ENCODE measurements at places on chromosomes 13 and 19. TPM values are rescaled to one million over a fixed set of nuclear protein-coding genes. Genes with fewer than 3 reads are reported as not detected.

ZNF98 gene
- total RNA-seq: not detected

ZNF320 gene
- total RNA-seq: 9.2 TPM

ZNF85 gene
- 2.5 TPM for total RNA-seq

GPR32 gene
- not detected for total RNA-seq

NLRP11 gene
- total RNA-seq: 0.86 TPM

LSM14A gene
- 120 TPM for total RNA-seq

COL4A2 gene
- 1.6 TPM for total RNA-seq

CCL25 gene
- not detected for total RNA-seq

TEKTIP1 gene
- 1.2 TPM for total RNA-seq

SLC7A9 gene
- 0.42 TPM for total RNA-seq

GJB6 gene
- total RNA-seq: not detected

LAMP1 gene
- 158 TPM for total RNA-seq

RFPL4A gene
- not detected for total RNA-seq

HNRNPUL1 gene
- total RNA-seq: 201 TPM

NLRP9 gene
- not detected for total RNA-seq

PSG5 gene
- total RNA-seq: not detected

TMEM86B gene
- 10.6 TPM for total RNA-seq

DKKL1 gene
- 1.0 TPM for total RNA-seq

PLPP2 gene
- 128 TPM for total RNA-seq

LILRA1 gene
- total RNA-seq: not detected

COMP gene
- total RNA-seq: not detected

USHBP1 gene
- 0.15 TPM for total RNA-seq

SIGLEC9 gene
- not detected for total RNA-seq

KANK3 gene
- total RNA-seq: 21.7 TPM

HSH2D gene
- total RNA-seq: 21.4 TPM

PLIN5 gene
- total RNA-seq: 8.1 TPM

CATSPERD gene
- total RNA-seq: not detected

SIGLECL1 gene
- not detected for total RNA-seq

ZNF420 gene
- total RNA-seq: not detected

NOTCH3 gene
- 39.4 TPM for total RNA-seq

KCNJ14 gene
- total RNA-seq: 2.5 TPM

COG6 gene
- total RNA-seq: 33.6 TPM

TMEM38A gene
- total RNA-seq: 9.0 TPM

EXOC3L2 gene
- not detected for total RNA-seq

NLRP5 gene
- total RNA-seq: 0.30 TPM

ZNF177 gene
- 1.2 TPM for total RNA-seq

Data from HCT116 (cell line).